ENCODE measurements at places on chromosomes 3 and 15.

DNA sequence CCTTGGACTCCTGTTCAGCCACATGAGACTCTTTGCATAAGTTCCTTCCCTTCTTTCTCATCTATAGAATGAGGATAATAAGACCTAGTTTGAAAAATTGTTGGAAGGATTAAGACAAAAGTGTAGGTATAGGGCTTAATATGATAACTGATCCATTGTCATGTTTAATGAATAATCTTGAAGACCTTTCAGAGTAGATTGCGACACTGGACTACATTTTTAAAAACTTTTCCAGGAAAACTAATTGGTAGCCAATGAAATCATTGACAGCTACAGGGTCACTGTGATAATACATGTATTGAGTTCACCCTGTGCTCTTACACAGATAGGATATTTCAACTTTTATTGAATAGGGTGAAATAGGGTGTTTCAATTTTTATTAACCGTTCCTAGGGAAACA, 78.5 kb upstream of the FBN1 start:
- DNase-seq, result no peak

- DNase-seq, result no peak
Measured at GRCh38 chr3:155525324-155525833, 219.5 kb downstream of the PLCH1 start.

DNA sequence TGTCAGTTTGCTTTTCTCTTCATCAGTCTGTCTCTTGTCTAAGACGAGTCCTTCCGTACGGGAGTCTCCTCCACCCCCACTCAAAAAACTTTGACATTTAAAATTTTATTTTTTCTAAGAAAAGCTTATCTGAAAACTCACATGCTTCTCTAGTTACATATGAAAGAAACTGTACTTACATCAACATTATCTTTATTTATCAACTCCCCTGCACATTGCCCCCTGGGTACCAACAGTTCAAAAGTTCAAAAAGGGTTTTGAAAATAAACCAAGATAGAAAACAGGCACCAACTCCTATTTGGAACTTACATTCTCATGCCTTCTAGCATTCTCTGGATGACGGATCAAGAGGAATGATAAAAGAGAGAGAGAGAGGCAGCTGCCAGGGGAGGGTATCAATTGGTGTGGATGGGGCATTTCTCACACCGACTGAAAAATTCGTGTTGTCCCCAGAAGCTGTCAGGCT, 182.5 kb downstream of the FOXP1 start:
- DNase-seq, result no peak

GRCh38 chr3:158492685-158493084, 78.3 kb upstream of the MLF1 start:
- no peak for DNase-seq

DNA sequence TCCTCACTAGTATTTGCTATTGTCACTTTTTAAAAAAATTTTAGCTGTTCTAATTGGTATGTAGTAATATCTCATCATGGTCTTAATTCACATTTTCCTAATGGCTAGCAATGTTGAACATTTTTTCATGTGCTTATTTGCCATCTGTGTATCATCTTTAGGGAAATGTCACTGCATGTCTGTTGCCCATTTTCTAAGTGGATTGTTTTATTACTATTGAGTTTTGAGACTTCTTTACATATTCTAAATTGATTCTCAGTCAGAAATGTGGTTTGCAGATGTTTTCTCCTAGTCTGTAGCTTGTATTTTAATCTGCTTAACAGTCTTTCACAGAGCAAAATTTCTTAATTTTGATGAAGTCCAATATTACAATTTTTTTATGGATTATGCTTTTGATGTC, 33.6 kb upstream of the SEC22A start:
- DNase-seq, result no peak

- DNase-seq, result no peak
Measured at GRCh38 chr3:116087426-116087825, 357.9 kb downstream of the LSAMP start.

DNA sequence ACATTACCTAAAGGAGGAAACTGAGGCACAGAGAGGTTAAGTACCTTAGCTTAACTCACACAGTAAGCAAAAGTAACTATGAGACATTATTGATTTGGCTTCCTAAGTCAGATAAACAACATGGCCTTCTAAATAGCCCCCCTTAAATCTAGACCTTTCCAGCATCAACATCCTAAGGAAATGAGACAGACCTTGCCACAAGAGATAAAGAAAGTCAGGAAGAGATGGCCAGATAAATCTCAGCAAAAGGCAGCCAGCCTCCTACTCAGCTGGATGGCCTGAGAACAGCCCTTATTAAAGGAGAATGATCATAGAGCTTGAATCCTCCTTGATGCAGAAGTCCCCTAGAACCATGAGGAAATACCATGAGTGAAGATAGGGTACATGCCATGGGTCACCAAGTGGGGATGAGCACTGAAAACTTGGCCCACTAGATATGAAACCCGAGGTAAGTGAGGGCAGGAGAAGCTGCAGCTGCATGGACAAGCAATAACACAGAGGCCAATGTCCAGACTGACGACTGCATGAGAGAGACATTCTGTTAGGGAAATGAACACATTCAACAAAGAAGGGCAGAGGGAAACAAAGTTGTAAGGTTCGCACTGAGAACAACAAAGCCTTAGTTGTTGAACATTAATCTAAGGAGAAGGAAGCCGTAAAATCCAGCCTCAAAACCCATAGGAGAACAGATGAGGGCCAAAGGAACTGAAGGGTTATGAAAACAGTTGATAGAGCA, 69.6 kb downstream of the ZIC4 start:
- no peak for DNase-seq

- no peak for DNase-seq
Measured at GRCh38 chr3:112020674-112021085, 13.9 kb upstream of the TMPRSS7 start.

GRCh38 chr15:75164625-75165350, 36.9 kb upstream of the C15orf39 start:
- DNase-seq, result no peak

GRCh38 chr3:62414786-62415185, 41.4 kb upstream of the FEZF2 start:
- no peak for DNase-seq

DNA sequence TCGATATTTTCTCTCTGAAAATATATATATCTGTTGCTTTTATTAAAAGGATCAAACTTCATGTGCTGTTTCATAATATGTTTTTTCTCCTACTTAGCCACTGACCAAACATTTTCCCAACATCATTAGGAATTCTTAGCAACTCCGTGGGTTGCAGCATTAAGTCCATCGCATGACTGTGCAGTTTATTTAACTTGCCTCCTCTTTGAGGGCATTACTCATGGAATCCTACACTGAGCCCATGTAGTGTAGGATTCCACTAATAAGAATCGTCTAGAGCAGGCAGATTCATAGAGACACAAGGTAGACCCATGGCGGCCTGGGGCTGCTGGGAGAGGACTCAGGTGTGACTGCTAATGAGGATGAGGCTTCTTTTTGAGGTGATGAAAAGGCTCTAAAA, 49.3 kb downstream of the CMTM6 start:
- no peak for DNase-seq

GRCh38 chr15:28107111-28107903, 8.2 kb upstream of the OCA2 start:
- no peak for DNase-seq

GRCh38 chr3:178593786-178594185, 57.5 kb downstream of the KCNMB2 start:
- DNase-seq, result no peak

GRCh38 chr3:82743196-82743595, 981.8 kb upstream of the GBE1 start:
- DNase-seq, result no peak

- no peak for DNase-seq
Measured at GRCh38 chr3:194632226-194632808, 902 bp downstream of the TMEM44 start.

DNA sequence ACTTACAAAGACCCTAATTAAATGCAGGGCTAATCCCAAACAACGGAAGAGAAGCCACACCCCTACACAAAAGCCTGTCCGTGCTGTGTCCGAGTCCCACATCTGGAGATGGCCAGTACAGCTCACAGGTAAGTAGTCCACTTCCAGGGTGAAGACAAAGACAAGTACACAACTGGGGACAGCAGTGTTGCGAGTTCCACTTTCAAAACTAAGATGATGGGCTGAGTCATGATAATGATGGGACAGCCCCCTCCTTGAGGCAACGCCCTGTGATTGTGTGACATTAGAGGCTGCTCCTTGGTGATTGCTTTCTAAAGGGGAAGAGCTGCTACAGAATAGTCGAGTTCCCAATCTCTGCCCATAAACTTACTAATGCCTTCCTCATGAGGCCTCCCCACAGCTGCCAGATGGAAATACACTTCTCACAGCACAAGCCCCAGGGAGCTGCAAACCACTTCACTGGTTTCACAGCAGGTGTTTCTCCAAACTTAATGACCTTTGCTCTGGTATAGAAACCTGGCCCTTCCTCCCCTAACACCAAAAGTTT, 27.6 kb downstream of the RFT1 start:
- DNase-seq, result peak; percentile 23

DNA sequence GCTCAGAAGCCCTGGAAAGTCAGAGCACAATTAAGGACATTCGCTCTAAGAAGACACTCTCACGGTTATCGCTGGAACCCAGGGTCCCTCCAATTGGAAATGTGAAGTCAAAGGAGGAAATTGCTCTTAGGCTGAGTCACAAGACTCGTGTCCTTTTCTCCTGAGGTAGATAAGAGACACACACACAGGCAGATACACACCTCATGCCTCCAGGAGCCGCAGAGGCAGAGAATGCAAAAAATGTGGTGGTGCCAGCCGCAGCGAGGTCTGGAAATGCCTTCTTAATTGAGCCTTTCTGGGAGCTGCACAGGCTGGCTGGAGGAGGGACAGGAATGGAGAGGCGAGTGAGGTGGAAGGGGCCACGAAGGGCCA, 189.3 kb downstream of the OPA1 start:
- no peak for DNase-seq

- DNase-seq, result no peak
Measured at GRCh38 chr3:39184081-39184967, 8.1 kb downstream of the XIRP1 start.

DNA sequence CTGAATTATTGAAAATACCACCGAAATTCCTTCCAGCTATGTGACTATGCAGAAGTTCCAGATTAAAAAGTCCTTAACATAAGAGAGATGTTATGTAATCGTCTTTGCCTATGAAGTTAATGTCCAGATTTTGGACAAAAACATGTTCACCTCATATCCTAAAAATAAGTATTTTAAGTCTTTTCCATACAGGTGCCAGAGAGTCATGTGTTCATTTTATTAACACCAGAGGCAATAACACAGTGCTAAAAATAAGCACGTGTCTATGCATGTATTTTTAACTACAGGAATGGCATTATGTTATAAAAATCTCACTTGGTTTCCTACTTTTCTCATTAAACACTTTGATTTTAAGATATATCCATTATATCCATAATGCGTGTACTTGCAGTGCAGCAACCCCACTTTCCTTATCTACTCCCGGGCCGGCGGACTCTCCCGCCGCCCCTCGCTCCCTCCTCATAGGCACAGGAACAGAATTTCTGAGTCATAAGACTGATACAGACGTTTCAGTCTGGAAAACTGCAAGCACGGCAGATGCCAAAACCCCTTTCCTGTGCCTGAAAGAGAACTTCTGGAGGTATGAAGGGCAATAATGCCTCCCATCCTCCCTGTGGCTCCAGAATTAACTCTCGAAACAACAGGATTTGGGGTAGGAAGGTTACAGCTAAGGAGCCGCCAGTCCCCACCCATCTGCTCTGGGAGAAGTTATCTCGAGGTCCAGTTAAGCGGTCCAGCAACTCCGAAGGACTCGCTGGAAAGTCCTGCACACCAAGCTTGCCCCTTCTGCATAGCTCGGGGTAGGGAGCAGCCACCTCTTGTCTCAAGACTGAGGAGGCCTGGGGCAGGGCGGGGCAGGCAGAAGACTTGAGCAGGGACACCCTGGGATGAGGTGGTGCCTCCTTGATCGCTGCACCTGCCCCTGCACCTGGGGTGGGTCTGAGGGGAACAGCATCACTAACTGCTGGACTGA, 22.3 kb upstream of the PSTPIP1 start:
- DNase-seq, result no peak

GRCh38 chr3:147367676-147368075, 38.7 kb downstream of the ZIC4 start:
- DNase-seq, result no peak

DNA sequence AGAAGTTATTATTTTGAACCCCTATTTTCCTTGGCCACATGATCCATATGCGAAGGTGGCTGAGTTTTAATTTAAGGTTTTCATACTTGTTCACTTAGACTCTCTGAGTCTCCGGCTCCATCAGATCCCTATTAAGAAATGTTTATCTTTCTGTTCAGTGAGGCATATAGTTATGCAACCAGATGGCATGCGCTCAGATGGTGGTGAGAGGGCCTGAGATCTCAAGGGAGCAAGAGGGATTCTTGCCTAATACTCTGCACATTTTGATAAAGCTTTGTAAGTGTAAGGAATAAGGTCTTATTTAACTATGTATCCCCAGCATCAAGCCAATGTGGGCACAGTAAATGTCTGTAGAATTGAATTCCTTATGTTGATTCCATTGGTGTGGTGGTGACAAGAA, 78.9 kb upstream of the DPH6 start:
- DNase-seq, result no peak
